ENCODE measurements at places on chromosomes 1 and 21.
A peak's percentile ranks its signal among the peaks of the same experiment; 100 is the strongest.

- DNase-seq, result no peak
These were observed 445 bp upstream of the RGS4 start for GRCh38 chr1:163068716-163069115.

- no peak for DNase-seq
These were observed 14.1 kb upstream of the NUF2 start for GRCh38 chr1:163307479-163308171.

GRCh38 chr1:4767308-4767707 lies 112.9 kb downstream of the AJAP1 start:
- no peak for DNase-seq

DNA sequence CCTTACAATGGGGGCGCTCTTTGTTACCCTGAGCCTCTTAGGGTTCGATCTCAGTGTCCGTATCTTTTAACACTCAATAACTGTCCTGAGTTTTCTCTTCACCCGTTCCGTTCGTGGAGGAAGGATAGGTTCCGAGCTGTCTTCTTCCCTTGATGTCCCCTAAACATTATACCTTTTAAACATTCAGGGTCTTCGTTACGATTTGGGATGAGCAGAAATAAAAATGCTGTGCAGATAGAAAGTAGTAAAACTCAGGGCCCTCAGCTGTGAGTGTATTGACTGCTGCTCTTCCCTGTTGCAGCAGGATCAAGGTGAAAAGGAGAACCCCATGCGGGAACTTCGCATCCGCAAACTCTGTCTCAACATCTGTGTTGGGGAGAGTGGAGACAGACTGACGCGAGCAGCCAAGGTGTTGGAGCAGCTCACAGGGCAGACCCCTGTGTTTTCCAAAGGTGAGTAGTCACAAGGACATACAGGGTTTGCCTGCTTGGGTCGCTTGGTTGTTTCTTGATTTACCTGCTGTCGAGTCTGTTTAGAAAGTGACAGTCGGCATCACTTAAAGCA lies 784 bp downstream of the RPL11 start:
- no peak for DNase-seq

DNA sequence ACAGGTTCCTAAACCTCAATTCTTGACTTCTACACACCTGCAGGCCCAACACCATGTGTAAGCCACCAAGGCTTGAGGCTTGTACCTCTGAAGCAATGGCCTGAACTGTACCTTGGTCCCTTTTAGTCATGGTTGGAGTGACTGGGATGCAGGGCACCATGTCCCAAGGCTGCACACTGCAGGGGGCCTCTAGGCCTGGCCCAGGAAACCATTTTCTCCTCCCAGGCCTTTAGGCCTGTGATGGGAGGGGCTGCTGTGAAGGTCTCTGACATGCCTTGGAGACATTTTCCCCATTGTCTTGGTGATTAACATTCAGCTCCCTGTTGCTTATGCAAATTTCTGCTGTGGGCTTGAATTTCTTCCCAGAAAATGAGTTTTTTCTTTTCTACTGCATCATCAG lies 75.8 kb upstream of the ZNF678 start:
- DNase-seq, result no peak

GRCh38 chr1:195373856-195374255 lies 1234.4 kb downstream of the KCNT2 start:
- no peak for DNase-seq

DNA sequence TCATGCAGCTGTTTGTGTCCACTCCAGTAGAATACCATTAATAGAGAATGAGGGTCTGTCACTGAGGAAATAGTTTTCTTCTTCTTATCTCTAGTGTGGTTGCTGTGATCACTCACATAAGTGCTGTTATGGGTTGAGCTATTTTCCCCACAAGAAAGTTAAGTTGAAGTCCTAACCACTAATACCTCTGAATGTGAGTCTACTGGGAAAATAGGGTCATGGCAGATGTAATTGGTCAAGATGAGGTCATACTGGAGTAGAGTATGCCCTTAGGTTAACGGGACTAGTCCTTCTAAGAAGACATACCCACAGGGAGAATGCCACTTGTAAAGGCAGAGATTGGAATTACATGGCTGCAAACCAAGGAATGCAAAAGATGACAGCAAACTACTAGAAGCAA lies 70.5 kb upstream of the COL24A1 start:
- DNase-seq, result no peak

GRCh38 chr1:238592621-238593020 lies 701.9 kb upstream of the ZP4 start:
- no peak for DNase-seq

DNA sequence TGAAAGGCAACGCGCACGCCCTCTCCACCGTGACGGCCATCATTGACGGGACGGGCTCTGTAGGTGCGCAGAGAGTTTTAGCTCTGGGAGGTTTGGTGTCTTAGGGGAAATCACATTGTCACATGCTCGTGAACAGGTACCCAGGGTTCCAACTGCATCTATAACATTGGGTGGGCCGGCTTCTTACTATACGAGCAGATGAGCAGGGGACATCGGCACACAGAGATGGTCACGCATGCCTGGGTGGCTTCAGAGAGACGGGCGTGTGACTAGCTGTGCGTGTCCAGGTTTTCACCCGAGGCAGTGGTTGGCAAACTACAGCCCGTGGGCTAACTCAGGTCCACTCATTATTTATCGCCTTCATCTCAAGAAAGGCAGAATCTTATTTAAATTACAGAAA lies 54.7 kb downstream of the SLC37A1 start:
- no peak for DNase-seq

GRCh38 chr1:201792534-201793305 lies 36.2 kb upstream of the IPO9 start:
- DNase-seq, result peak; percentile 41

GRCh38 chr1:29767088-29767685 lies 530.9 kb downstream of the PTPRU start:
- no peak for DNase-seq

DNA sequence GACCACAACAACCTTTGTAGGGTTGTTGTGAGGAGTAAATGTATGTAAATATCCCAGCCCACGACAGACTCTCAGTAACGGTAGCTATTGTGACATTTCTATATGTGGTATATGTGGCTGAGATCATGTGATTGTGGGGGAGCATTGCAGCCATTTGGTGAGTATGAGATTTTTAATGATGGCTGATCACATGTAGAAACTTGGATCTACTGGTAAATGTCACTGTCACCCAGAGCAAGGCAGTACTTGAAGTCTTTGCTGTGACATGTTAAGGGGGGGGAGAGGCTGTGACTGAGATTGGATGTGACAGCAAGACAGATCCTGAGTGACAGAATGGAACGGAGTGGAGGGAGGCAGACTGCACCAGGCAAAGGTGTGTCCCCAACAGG lies 23.9 kb upstream of the MEF2D start:
- no peak for DNase-seq

DNA sequence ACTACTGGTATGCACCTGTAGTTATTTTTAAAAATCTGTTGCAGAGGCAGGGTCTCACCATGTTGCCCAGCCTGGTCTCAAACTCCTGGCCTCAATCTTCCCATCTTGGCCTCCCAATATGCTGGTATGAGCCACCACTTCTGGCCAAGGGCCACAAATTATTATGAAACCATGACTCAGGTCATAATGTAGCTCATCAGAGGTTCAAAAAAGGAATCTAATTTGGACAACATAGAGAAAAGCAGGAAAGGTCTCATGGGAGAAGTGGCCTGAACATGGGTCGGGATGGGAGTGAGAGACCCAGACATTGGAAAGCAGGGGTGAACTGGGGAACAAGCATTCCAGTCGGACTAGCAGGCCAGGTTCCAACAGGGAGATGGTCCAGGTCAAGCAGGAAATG lies 45.2 kb upstream of the C1orf198 start:
- DNase-seq, result no peak

DNA sequence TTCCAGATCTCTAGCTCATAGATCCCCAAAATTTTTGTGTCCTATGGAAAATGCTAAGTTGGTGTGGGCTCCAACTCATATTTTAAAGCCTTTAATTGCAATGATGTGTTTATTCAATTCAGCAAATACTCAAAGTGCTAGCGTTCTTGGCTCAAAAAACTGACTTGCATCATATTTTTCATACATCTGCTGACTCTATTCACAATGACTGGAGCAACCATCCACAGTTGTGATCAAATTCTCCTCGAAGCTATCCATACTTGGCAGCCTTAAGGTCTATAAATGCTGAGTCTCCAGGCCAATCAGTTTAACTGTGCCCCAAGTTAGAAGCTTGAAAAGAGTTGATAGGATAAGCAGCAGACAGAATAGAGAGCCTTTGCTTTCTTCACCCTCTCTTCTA lies 2.9 kb upstream of the ATP1A1 start:
- no peak for DNase-seq

- DNase-seq, result no peak
These were observed 207.8 kb downstream of the DENND1B start for GRCh38 chr1:197567442-197567841.

- DNase-seq, result no peak
These were observed 6.3 kb downstream of the APOBEC4 start for GRCh38 chr1:183646776-183647175.

- no peak for DNase-seq
These were observed 211.1 kb downstream of the ROR1 start for GRCh38 chr1:63984930-63985290.

DNA sequence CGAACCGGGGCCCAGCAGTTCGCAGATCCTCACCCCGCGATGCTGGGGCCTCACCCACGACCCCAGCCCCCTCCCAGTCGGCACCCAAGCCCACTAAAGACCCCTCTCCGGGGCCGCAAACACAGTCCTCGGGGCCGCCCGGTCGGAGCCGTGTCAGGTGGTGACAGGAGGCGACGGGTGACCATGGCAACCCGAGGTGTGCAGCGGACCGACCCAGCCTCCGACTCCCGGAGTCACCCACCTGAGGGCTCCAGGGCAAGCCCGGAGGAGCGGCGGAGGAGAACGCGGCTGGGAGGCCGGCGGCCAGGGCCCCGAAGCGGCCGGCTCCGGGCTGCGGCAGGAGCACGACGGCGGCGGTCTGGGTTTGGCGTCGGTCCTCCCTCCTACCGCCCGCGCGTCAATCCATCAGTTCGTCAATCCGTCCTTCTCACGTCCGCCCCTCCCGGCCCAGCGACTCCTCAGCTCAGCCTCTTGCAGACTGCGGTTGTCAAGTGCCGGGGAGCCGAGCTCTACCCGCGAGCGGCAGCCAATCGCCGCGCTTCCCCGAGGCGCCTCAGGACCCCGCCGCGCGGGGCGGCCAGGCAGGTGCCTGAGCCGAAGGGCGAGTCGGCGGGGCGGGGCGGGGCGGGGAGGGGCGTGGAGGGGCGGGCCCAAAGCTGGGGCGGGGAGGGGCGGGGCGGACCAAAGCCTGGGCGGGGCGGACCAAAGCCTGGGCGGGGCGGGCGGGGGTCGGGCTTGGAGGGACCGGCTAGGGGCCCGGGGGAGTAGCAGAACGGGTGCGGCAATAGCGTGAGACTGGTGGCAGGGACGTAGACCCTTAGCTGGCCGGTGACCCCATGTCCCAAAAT lies at the start of gene WDR47:
Gene WDR47 (minus strand): TSS at position 482 of the 848 bp plus-strand sequence. CDS start 18,590 bp downstream, outside the sequence.
- peak; percentile 92 for DNase-seq

DNA sequence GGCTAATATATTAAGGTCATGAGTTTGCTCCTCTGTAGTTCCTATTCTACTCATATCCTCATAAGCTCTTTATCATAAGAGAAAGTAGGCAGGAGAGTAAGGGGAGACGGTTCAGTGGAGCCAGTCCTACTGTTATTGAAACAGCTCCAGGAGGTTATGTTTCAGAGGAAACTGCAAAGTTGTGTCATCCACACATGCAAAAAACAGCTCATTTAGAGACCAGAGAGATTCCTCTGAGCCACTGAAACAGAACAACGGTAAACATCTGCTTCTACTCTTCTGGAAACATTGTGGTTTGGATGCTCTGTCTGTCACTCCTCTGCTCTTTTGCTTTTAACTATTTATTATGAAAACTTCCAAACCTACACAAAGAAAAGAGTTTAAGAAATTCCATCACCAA lies 66.3 kb upstream of the PPP2R5A start:
- DNase-seq, result no peak

Measured in activated CD4-positive, alpha-beta T cell treated with anti-CD3 and anti-CD28 coated beads for 4 hours (primary cell).